ENCODE measurements at places on chromosomes 1 and 21.

GRCh38 chr1:44854970-44855369 is 11.9 kb upstream of the PTCH2 start:
- no peak for DNase-seq

GRCh38 chr1:240687820-240688219 is 75.9 kb upstream of the GREM2 start:
- no peak for DNase-seq

- no peak for DNase-seq
Observed at GRCh38 chr1:4532656-4533055, 121.8 kb upstream of the AJAP1 start.

- no peak for DNase-seq
Observed at GRCh38 chr1:55010887-55011217, 12.1 kb downstream of the BSND start.

GRCh38 chr1:228652116-228652515 is 83.2 kb upstream of the RHOU start:
- DNase-seq: no peak

DNA sequence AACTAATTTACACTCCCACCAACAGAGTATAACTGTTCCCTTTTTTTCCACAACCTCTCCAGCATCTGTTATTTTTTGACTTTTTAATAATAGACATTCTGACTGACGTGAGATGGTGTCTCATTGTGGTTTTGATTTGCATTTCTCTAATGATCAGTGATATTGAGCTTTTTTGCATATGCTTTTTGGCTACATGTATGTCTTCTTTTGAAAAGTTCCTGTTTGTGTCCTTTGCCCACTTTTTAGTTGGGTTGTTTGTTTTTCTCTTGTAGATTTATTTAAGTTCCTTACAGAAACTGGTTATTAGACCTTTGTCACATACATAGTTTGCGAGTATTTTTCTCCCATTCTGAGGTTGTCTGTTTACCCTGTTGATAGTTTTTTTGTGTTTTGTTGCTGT is 375.2 kb downstream of the MATN1 start:
- no peak for DNase-seq

- DNase-seq: peak; percentile 85
Observed at GRCh38 chr1:1040004-1040991, 20.4 kb downstream of the AGRN start.

DNA sequence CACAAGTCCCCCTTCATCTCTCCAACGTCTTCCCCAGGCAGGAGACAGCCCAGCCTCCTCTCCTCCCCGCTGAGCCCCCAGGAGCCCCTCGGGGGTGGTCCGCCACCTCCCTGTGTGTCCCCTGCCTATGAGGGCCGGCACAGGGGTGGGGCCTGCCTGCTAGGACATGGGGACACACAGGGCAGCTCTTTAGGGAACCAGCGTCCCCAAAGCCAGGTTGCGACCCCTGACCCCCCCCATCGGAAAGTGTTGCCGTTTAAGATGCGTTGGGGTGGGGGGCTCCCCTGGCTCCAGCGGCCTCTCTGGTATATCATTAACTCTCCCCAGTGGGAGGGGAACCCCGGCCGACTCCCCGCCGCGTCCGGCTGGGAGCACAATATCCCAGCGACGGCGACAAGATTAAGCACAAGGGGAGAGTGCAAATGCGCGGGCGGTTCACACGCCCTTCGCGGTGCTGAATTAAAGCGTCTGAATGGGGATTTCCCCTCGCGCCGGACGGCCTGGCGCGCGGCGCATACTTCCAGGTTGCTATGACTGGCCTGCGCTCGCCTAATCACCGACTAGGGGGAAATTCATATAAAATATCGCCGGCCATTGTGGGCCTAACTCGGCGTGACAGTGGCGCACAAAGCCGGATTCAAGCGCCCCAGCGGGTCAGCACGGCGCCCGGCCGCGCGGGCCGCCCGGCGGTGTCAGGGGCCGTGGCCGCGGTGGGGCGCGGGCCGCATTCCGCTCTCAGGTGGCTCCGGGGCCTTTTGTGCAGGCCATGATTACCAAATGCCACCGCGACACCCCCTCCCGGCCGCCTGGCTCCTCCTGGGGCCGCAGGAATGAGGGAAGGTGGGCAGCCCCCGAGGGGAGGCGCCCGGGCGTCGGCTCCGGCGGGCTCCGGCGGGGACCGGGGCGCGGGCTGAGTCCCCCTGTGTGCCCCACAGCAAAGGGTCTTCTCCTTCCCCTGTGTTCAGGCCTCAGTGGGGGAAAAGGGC is 30.9 kb downstream of the WNT3A start:
- peak; percentile 15 for DNase-seq

DNA sequence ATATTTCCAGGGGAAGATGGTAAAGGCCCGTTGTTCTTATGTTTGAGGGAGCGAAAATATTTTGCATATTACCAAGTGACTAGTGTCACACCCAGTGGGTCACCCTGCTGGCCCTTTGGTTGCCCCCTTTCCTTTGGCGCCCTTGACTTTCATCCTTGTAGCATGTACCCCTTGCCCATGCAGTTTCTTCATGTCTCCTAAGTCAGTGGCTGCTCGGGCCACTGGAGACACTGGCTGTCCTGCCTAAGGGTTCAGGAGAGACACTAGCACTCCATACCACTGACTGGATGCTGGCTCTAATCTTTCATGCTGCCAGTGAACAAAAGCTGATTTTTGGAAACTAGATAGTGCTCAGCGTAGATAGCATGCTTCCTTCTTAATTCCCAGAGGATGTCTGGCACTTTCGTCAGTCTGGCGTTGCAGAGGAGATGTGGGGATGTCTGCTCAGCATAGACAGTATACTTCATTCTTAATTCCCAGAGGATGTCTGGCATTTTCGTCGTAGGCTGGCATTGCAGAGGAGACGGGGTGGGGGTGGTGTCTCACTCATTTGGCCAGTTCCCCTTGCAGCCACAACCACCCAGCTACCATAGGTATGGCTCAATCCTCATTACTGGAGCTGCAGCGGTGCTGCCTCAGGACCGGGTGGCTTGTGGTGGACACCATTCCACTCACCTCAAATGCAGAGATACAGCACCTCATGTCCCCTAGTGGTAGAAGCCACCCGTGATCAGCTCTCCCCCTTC is 770.9 kb upstream of the TPTE start:
- DNase-seq: peak; percentile 9

GRCh38 chr1:21834094-21834493 is 22.0 kb downstream of the LDLRAD2 start:
- no peak for DNase-seq

- DNase-seq: peak; percentile 96
Observed at GRCh38 chr1:246142320-246142893, 364.7 kb downstream of the SMYD3 start.

DNA sequence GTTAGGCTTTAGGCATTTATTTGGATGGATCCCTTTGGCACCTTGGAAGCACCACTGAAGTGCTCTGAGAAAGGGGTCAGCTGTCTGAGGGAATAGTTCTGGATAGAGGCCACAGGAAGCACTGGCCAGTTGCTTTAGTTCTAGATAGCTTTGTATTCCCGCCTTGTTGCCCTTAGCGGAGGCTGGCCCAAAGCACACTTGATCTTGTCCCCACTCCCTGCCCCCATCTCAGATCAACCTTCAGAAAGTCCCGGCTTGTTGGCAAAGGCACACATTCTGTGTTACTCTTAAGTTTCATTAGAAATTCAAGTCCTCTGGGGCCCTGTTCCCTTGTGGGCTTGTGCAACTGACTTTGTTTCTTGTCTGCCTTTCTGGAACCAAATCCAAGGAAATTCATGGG is 15.2 kb upstream of the NBL1 start:
- DNase-seq: no peak

- peak; percentile 77 for DNase-seq
Observed at GRCh38 chr1:118101515-118101844, 83.5 kb downstream of the SPAG17 start.

DNA sequence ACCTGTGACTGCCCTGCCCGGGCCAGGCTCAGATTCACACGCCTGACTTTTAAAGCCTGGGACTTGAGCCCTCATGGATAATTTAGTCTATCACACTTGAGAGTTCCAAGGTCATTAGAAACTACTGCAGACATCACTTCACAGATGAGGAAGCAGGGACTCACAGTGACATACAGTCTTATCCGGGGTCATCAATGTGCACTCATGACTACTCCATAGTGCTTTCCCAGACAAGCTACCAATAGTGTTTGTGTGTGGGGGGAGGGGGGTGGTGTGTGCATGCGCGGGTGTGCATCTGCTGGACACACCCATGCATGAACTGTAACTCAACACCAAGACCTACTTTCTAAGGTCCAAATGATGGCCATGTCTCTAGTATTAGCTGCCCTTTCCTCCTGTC is 16.1 kb upstream of the SLC5A9 start:
- DNase-seq: no peak

DNA sequence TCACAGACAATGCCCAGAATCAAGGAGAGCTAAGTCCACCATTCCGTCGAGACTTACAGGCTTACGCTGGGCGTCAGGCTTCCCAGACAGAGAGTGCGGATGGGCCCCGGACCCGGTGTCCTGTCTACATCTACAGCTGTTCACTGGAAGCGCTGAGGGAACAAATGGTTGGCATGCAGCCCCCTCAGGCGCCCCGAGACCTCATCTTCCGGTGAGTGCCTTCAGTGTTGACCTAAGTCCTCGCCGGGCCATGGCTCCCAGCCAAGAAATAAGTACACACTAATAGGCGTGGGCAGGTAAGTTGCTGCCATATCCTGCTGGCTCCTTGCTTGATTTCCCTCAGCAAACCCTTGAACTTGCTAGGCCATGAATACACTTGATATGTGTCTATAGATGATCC is 26.2 kb downstream of the HYI start:
- DNase-seq: no peak

- DNase-seq: no peak
Observed at GRCh38 chr1:34907487-34908090, 21.9 kb downstream of the DLGAP3 start.

- no peak for DNase-seq
Observed at GRCh38 chr21:44499211-44499560, 40.8 kb downstream of the KRTAP10-1 start.

DNA sequence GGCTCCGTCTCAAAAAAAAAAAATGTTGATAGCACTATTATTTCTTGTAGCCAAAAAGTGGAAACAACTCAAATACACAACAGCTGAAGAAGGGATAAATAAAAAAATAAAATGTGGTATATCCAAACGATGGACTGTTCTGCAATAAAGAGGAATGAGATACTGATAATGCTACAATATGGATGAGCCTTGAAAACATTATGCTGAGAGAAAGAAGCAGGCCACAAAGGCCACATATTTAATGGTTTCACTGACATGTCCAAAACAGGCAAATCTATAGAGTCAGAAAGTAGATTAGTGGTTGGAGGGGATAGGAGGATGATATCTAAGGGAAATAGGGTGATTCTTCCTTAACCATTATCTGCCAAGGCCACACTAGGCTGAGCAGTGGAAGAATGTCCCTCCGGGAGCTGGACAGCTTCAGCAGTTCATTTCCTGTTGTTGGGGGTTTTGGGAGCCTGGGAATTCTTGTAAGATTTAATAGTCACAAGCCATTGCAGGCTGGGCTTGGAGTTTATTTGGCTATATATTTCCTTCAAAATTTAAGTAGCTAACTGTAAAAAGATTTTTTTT is 53.5 kb downstream of the ST3GAL3 start:
- peak; percentile 58 for DNase-seq

DNA sequence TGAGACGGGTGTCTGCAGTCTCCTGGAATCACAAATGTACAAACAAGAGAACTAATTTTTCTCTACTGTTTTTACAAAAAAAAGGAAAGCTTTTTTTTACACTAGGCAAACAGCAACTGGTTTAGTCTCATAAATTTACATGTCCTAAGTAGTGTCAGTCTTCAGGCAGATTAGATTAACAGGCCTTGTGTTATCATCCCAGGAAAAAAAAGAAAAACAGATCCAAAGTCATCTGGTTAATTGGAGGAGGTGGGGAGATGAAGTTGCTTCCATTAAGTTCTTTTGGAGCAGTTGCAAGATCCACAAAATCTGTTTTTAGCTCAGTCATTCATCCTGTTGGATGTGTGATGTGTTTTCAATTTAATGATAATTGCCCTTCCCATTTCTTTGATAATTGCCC is 363.5 kb upstream of the ADGRL2 start:
- DNase-seq: no peak

DNA sequence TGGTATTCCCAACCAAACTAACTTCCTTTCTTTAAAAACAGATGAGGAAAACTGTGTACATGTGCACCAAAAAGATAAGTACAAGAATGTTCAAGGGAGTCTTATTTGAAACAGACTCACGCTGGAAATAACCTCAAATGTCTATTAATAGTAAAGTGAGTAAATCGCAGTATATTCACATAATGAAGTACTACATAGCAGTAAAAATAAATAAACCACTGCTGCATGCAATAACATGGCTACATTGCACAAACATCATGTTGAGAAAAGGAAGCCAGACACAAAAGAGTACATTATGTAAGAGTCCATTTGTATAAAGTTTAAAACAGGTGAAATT is 5.2 kb upstream of the DENND2D start:
- DNase-seq: no peak

DNA sequence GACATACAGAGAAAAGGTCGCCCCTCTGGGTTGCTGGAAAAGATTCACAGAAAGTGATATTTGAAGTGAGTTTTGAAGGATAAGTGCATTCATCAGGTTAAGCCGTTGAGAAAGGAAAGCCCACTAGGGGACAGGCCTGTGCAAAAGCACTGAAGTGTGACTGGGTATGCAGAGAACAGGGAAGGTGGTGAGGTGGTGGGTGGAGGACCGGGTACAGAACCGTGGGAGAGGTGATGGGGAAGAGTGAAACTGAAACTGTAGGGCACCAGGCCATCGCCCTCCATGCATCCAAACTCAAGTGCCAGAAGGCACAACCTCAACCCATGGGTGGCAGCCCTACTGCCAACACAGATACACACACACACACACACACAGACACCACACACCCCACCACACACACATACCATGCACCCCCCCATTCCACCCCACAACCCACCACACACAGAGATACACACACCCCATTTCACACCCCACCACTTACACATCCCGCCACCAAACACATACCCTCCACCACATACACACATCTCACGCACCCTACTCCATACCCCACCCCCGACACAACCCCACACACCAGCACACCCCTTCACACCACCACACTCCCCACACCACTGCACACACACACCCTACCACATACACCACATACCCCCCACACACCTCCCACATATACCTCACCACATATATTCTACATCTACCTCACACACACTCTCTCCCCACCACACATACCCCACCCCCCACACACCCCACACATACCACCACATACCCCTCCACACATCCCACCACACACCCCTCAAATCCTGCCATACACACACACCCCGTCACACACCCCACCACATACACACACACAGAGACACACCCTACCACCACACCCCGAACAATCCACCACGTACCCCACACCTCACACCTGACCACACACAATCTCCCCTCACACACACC is 59.0 kb downstream of the TSEN15 start:
- no peak for DNase-seq

All from fibroblast of skin of back (primary cell).